ENCODE measurements at places on chromosomes 5 and 9.

- DNase-seq: no peak
Observed at GRCh38 chr5:88502179-88503040, 233.8 kb upstream of the TMEM161B start.

GRCh38 chr9:133987946-133988665 lies 4.0 kb downstream of the VAV2 start:
- no peak for DNase-seq

GRCh38 chr9:95627802-95628201 lies 111.0 kb upstream of the PTCH1 start:
- DNase-seq: no peak

- DNase-seq: no peak
Observed at GRCh38 chr9:78030553-78031443, 813 bp downstream of the GNAQ start.

- no peak for DNase-seq
Observed at GRCh38 chr5:179110528-179110927, 50.4 kb downstream of the ZNF354C start.

DNA sequence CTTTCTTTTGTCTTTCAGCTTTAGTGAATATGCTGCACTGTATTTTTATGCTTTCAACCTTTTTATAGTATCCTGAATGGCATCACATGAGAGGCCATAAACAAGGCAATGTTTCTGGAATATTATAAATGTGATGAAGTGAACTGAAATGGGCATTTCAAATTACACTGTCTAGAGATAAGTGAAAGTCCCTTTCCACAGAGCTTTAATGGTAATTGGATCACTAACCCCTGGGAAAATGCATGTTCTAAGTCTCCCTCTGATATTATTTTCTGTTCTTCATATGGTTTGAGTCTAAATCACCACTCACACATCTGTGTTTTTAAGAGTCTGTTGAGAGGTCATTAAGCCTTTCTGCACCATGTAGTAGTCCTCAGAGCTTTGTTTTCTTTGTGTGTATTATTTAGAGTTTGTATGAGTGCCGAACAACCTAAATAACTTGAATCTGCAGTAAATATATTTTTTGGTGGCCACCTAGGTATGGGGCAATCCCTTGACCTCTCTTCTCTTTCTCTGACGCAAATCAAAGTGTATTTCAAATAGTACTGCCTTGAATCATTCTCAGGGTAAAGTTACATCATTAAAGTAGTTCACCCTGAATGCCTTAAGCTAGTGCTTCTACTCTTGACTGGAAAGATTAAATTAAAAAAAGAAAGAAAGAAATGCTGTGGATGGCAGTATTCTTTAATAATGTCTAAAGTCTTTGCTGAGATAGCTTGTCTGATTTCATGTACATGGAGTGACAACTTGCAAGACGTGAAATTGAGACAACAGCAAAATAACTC lies 1931.0 kb upstream of the CDH6 start:
- DNase-seq: no peak

DNA sequence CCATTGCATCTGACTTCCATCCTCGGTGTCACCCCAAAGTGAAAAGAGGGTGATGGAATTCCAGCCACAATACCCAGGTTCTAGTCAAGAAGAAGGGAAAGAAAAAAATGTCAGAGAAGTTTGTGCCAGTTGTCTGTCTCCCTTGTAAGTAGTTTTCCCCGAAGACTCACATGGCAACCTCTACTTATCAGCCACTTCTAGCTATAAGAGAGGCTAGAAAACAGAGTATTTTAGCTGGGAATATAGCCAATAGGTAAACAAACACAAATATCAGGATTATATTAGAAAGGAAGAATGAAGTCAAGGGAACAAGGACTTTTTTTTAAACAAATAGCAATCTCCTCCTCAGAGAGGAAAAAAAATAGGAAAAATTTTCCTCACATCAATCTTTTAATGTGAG lies 12.2 kb upstream of the ISL1 start:
- DNase-seq: no peak

GRCh38 chr9:124284237-124284831 lies 26.6 kb downstream of the NEK6 start:
- no peak for DNase-seq

- no peak for DNase-seq
Observed at GRCh38 chr9:109894921-109895758, 115.1 kb downstream of the PALM2AKAP2 start.

GRCh38 chr9:2657427-2657826 lies 35.8 kb downstream of the VLDLR start:
- no peak for DNase-seq

GRCh38 chr5:124718380-124718789 lies 28.1 kb downstream of the ZNF608 start:
- no peak for DNase-seq

GRCh38 chr5:152116934-152117333 lies 192.3 kb upstream of the GLRA1 start:
- DNase-seq: no peak

DNA sequence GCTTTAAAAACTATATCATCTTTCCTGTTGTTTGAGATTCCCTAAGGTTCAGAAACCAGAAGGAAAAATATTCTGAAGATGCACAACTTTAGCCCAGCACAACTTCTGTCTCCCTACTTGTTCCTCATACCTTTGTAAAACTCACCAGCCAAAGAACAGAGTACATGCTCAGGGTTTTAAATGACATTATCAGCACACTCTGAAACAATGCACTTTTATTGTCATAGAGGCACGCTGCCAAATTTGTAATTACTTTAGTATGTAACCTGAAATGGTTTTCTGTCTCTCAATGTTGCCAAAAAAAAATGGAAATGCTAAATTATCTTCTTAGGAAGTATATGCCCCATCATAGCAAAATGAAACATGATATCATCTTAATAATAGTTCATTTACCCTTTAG lies 383.6 kb upstream of the CDH6 start:
- no peak for DNase-seq

DNA sequence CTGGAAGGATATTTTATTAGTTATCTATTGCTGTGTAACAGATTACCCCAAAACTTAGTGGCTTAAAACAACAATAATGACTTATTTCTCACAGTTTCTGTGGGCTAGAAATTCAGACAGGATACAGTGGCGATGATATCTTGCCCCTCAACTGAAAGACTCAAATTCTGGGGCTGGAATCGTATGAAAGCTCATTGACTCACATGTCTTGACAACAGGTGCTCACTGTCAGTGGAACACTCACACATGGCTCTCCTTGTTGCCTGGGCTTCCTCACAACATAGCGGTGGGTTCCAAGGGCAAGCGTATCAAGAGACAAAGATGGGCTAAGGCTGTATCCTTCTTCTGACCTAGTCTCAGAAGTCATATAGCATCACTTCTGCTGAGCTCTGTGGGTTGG lies 3.7 kb upstream of the GNPDA1 start:
- DNase-seq: no peak

- no peak for DNase-seq
Observed at GRCh38 chr5:111685969-111686368, 71.0 kb downstream of the NREP start.

GRCh38 chr5:128036950-128037349 lies 46.6 kb upstream of the SLC12A2 start:
- DNase-seq: no peak

Measured in cortex of kidney (tissue), 1 donor.